NCI-H1930 (cell line): ENCODE measurements at places on chromosomes 11 and 22.

- no peak for DNase-seq
Measured at GRCh38 chr11:93059117-93059957, 89.9 kb downstream of the MTNR1B start.

DNA sequence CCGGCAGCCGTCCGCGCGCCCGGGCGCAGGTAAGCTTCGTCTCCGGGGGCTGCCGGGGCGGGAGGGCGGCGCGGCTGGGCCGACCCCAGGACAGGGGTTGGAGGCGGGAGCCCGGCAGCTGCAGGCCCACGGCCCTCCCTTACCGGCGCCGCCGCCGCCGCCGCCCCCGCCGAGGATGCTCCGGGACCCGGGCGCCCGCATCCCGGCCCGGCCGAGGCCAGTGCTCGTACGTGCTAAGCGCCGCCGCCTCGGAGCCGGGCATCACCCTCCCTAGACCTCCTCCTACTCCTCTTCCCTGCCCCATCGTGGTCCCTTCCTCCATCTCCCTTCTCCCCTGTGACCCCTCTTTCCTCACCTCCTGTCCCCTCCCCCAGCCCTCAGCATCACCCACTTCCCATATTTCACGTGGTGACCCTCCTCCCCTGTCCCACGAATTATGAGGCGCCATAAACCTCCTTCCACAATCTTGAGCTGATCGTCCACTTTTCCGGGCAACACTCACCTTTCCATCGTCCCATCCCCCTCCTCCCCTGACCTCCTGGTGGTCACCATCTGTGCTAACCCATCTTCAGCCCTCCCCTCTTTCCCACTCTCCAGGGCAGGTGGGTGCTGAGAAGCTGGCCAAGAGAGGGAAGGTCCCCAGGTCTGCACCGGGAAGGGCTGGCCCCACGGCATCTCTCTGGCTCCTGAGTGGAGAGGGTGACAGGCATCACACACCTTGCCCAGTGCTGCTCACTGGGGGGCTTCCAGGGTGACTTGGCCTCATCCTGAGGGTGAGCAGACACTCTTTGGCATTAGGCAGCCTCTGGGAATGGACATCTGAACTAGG lies 612 bp downstream of the ASPHD2 start:
- DNase-seq = no peak

DNA sequence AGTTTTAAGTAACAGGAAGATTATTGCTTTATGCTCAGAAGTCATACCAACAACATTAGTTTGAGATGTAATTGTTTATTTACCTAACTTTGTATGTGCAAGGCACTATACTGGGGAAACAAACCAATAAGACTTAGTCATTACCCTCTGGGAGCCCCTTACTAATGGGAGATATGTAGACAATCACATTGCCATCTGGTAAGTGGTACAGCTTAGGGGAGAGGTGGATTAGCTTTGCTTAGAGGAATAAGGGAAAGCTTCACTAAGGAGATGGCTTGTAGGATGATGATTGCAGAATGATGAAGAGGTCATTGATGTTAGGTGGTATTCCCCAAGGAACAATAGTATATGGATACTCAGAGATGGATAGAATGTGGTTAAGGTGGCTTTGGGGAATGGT lies 17.5 kb downstream of the EMSY start:
- no peak for DNase-seq

GRCh38 chr11:34235591-34236071 lies 122.2 kb downstream of the ABTB2 start:
- no peak for DNase-seq

DNA sequence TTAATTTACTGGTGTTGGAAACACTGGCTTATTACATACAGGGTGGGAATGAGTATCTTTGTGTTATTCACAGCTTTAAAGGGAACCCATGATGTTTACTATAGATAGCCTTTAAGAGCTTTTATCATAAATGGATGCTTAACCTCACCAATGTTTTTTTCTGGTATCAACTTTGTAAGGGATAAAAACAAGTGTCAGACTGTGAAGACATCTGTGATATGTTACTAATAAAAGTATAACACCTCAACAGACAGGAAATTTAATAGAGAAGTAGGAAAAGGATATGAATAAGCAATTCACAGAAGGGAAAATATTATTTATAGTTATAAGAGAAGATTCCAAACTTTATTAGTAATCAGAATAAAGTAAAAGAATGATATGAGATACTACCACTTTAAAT lies 46.3 kb downstream of the ACAT1 start:
- DNase-seq = no peak

- no peak for DNase-seq
Measured at GRCh38 chr11:67253872-67254624, 12.2 kb upstream of the GRK2 start.
